ENCODE measurements at places on chromosomes 12 and 14.

DNA sequence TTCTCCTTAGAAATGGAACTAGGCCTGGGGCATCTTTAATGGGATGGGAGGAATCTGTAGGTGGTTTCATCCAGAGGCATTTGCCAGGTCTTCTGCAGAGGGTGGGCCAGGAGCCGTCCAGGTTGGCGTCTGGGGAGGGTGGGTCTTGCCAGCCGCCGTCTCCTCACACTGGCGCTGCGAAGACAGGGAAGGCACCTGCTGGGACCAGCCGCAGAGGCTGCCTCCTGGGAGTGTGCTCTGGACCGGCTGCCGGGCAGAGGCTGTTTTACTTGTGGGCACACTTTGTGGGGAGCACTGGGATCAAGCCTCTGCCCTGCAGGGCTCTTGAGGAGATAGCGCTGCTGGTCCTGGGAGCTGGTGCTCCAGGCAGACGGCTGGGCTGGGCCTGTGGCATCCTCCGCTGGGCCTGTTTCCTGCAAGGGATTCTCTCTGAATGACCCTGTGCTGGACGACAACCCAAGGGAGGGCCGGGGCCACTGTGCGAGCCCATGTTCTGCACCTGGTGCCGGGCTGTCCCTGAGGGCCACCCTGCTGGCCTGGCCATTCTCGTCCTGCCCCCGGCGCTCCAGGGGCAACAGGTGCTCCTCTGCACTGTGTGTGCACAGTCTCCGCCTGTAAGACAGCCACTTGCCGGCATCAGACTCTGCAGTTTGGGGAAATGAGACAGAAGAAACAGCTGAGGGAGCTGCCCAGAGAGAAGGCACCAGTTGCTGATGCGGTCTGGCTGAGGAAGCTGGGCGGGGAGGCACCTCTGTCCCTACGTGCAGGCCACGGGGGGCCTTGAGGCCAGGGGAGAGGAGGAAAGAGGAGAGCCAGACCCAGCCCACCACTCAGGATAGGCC lies 10.0 kb upstream of the TEX22 start:
- DNase-seq: no peak

DNA sequence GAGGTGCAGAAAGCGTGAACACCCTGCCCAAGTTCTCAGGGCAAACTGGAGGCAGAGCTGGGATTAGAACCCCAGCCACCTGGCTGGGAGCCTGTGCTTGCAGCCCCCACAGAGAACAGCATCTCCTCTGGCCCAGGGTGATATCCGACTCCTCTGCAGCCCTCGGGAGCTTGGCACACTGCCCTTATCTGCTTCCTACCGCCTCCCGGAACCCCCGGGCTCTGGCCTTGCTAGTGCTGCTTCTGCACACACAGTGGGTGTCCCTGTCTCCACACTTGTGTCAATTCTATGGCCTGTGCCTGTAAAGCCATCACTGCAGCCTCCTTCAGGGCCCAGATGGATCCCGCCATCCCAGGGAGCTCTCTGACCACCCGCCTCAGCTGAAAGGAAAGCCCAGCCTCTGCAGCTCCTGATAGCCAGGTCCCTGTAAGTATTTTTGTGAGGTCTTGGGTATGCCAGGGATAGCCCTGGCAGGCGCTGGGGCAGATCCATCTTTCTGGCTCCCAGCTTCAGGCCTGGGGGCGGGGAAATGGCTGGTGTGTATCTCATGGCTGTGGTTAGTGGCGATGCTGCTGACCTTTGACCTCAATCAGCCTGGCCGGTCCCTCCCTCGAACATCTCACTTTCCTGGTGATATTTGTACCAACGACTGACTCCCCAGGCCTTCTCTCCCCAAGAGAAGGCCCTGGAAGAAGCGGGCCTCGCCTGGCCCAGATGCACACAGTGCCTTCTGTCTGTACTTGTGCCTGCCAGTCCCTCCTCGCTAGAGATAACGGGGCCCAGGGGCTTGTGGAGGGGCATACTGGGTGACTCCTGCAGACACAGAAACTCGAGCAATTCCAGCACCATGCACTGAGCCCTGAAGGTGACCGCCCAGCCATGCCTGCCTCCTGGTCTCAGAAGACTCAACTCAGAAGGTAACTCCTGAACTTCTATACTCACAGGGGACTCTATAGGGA lies 183.8 kb downstream of the CALM1 start:
- DNase-seq: no peak

- peak; percentile 73 for DNase-seq
These were observed 1.7 kb downstream of the BTG1 start for GRCh38 chr12:92143686-92144630.

GRCh38 chr14:35351897-35352273 lies 52.7 kb downstream of the NFKBIA start:
- DNase-seq: no peak

- peak; percentile 5 for DNase-seq
These were observed 23.6 kb upstream of the TMEM260 start for GRCh38 chr14:56555921-56556570.

GRCh38 chr14:65180725-65181025 lies 78.4 kb upstream of the MAX start:
- no peak for DNase-seq

DNA sequence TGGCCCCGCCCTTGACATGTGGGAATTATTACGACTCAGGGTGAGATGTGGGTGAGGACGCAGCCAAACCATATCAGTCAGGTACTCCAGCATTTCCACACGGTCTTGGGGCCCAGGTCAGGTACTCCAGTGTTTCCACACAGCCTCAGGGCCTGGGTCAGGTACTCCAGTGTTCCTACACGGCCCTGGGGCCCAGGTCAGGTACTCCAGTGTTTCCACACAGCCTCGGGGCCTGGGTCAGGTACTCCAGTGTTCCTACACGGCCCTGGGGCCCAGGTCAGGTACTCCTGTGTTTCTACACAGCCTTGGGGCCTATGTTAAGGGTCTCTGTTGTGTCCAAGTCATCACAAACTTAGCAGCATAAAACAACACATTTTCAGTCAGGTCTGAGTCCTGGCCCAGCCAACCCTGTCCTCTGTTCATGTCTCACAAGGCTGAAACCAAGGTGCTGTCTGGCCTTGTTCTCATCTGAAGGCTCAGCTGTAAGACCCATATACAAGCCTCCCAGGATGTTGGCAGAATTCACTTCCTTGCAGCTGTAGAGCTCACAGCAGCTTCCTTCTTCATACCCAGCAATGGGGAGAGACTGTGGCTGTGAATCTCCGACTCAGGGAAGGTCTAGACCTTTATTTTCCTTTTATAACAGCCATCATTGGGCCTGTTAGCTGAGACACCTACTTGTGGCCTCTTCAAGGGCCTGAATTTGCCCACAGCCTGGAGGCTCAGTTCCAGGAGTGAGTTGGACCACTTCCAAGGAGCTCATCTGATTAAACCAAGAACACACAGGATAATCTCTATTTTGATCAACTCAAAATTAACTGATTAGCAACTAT lies 107.6 kb upstream of the SFSWAP start:
- no peak for DNase-seq

- DNase-seq: no peak
These were observed 32.7 kb upstream of the RNU6-7 start for GRCh38 chr14:32169191-32169590.

DNA sequence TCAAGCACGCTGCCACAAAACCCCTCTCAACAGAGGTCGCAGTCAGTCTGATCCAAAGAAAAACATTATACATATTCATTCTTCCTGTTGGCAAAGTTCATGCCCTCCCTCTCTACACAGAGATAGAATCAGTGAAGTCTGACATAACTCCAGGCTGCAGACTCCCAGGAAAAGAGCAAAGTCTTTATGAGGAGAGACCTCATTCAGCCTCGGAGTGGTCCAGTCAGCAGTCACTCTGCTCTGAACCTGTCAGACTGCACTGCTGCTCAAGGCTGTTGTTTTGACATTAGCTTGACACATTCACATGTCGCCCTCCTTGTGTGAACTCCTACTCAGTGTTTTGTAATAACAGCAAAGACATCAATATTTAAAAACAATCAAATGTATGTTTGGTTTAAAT lies 241.2 kb upstream of the G2E3 start:
- no peak for DNase-seq
